ENCODE measurements at places on chromosomes 6 and 20.
A peak's percentile ranks its signal among the peaks of the same experiment; 100 is the strongest.

GRCh38 chr6:27720607-27721580 is 191.3 kb downstream of the OR2B2 start:
- peak; percentile 52 for DNase-seq

GRCh38 chr6:37688078-37688850 is 9.4 kb downstream of the MDGA1 start:
- DNase-seq = no peak

DNA sequence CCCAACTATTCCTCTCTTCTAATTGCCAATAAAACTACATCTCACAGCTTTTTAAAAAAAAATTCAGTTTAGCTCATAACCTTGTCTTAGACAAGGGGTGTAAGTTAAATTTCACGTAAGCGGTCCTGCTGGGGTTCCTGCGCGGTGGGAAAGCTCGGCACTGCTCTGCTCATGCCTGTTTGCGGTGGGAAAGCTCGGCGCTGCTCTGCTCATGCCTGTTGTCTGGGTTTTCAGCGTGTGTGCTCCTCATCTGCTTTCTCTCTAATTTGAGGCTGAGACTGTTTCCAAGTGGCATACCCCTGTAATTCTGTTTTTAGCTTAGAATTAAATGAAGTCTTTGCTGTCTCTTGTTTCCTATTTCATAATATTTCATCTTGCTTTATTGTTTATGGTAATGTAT is 18.6 kb downstream of the ARID1B start:
- no peak for DNase-seq

GRCh38 chr20:53226826-53227225 is 254.7 kb downstream of the TSHZ2 start:
- no peak for DNase-seq

DNA sequence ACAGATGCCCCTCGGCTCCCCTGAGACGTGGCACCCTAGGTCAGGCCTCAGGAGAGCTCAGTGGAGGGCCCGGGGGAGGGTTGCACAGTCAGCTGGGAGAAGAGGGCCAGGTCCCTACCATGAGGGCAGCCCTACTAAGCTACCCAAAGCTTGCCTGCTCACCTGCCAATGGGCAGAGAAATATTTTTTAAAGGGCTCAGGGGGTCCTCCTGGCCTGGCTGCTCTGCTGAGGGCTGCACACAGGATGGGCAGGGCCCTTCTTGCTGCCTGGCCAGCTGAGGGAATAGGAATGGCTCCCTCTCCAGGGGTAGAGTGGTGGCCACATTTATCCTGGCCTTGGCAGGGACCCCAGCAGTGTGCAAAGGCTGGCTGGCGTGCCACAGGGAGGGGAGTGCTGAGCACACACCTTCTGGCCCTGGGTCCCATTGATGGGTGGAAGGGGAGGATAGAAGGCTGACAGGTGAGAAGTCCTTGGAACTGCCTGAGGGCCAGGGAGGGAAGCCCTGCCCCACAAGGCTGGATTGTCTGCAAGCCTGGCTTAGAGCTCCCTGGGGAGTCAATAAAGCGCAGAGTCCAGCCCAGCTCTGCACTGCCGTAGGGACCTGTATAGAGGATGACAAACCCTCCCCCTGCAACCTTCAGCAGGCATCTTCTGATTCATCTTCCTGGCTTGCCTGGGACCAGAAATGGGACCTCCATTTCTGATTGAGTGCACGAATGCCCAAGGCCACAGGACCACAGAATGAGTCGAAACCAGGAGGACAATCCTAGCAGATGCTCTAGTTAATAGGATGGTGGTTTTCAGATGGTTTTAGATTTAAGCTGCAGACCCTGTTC is 62.1 kb downstream of the NOL4L start:
- DNase-seq = no peak

DNA sequence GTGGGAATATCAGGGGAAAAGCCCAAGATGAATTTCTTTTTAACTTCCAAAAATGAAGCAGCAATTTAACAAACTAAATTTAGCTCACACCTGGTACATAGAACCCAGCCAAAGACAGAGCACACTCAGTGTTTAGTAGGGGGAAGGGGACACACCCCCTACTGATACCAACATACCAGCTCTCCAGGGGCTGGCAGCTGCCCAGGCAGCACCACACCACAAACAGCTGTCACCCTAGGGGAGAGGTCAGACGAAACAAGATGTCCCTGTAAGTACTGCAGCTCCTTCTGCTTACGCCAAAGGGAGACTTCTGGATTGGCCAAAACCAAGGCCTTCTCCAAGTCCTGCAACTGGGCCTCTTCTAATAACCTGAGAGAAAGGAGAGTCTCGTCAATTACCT is 26.0 kb downstream of the MDN1 start:
- DNase-seq = no peak

- DNase-seq = no peak
Observed at GRCh38 chr20:8147476-8147875, 15.4 kb downstream of the PLCB1 start.

DNA sequence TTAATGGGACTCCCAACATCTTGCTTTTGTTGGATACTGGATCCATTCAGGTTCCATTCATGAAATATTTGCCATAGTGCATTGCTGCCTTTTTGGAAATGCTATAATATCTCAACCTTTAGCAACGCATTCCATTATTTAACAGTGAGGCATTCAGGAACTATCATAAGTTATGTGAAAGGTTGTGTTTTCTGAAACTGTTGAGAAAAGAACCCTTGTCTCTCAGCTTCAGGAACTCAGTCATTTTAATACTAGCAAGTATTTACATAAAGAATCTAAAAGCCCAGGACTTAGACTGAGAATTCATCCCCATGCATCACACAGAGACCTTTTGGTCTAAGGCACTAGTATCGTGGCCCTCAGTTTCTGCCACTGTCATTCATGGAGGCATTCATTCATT is 24.9 kb upstream of the SASH1 start:
- DNase-seq = no peak

GRCh38 chr6:100246206-100246605 is 218.5 kb downstream of the SIM1 start:
- no peak for DNase-seq

GRCh38 chr20:30985386-30985785 is 272.1 kb upstream of the DEFB115 start:
- DNase-seq = no peak

DNA sequence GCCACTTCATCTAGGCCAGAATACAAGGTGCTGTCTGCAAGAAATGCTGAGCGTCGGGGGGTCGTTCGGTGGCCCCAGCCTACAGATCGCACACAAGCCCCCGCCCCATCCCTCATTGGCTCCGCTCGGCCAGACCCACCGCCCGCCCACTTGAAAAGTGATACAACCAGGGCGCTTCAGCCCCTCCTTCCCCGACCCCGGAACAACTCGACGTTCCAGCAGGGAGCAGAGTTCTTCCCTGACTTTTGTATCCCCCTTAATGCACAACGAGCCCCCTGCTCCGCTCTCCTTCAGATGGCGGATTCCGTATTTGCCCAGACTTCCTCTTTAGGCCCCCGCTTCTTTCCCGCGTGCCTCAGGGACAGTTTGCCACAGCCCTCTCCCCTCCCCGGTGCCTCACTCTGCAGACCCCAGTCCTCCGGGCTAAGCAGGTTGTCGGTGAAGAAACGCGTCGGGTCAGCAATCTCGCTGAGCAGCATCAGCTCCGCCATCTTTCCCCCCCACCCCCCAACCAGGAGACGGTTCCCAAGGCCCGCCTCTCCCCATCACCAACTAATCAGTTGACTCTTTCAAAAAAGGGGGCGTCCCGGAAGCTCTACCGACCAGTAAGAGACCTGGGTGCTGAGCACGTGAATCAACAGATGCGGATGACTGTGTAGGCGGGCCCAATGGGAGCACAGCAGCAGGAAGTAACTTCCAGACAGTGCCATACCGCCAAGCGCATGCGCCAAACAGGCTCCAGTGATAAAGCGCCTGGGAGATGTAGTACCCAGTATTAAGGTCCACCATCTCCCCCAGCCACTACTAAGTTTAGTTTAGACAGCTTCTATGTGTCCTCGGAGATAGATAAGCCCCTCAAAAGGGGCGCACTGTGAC is at the start of gene ATF6B:
ATF6B (minus strand) TSS at position 530 of the 876 bp plus-strand sequence; CDS start at position 491, 39 bp downstream.
- peak; percentile 99 for DNase-seq

DNA sequence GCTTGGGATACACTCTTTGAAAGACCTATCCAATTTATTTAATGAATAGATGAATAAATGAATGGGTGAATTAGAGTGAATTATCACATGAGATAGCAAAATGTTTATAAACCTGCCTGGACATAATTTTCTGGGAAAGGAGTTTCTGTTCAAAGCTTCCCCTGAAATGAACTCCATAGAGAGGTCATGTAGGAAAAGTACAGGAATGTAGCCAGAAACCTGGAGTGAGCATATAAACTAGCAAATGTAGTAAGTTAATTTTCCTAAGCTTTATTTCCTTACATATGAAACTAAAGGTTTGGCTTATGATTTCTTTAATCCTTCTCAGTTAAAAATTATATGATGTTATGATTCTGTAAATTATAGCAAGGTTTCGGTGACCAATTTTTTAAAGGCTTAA is 380.3 kb upstream of the RSPO3 start:
- no peak for DNase-seq

DNA sequence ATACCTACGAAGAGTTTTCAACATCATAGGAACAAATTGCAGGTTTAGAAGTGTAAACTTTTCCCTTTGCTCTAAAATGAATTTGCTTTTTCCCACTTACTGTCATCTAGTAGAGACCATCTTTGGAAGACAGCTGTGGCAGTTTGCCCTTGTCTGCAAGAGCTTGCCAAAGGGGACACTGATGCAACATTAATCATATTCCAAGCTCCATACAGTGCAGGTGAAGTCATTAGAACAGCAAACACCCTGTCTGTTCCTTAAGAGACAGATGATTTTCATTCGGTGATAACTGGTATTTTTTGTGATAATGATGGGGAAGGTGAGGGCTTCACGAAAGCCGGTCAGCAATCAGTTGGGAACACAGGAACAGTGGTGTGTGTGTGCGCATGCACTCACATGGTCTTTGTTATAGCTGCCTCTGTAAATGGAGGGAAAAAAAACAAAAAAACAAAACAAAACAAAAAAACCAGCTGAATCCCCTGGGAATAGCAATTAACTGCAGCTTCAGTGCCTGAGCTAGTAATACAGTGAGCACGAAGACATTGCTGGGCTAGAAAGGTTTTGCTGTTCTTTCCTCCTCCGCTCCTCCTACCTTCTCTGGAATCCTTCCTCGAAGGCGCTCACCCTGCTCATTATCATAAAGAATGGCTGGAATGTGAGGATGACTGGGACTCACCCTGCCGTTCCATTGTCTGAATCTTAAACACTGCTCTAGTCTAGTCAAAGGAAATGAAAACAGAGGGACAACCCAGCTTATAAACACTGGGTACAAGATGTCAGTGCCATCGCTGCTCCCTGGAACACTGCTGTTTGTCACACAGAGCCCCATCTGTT is 35.2 kb upstream of the KIF13A start:
- DNase-seq = peak; percentile 95

DNA sequence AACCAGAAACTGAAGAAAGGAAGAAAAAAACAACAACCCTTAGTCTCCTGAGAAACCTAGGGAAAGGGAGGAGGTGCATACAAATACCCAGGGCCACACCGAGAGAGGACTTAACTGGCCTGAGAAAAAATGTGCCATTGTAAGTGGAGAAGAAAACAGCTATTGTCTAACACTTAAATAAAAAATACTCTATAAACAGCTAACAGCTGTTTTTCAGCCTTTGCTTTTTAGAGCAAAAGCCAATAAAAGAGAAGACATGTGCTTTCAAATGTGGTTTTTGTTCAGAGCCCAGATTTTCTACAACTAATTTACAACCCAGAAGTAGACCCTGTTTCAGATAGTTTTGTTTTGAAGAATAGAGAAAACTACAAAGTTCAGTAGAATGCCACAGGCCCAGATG is 56.0 kb upstream of the SLC22A16 start:
- DNase-seq = no peak

DNA sequence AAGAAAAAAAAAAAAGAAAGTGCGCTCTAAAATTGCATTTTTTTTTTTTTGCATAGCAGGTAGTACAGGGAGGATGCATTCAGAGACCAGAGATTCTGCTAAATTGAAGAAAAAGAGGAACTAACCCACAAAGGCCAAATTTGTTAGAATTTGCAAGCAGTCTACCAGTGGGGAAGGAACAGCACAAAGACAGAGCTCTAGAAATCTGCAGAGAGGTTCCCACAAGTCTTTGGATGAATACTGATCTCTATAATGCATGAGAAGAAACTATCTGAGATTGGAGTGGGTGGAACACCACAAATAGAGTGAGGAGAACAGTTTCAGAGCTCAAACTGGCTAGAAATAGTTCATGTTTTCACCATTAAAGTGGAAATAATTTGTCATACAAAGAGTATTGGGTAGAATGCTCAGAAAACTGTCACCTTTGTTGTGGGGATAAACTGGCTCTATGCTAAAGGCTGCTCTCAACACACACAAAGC is 79.6 kb upstream of the AHI1 start:
- DNase-seq = peak; percentile 12

DNA sequence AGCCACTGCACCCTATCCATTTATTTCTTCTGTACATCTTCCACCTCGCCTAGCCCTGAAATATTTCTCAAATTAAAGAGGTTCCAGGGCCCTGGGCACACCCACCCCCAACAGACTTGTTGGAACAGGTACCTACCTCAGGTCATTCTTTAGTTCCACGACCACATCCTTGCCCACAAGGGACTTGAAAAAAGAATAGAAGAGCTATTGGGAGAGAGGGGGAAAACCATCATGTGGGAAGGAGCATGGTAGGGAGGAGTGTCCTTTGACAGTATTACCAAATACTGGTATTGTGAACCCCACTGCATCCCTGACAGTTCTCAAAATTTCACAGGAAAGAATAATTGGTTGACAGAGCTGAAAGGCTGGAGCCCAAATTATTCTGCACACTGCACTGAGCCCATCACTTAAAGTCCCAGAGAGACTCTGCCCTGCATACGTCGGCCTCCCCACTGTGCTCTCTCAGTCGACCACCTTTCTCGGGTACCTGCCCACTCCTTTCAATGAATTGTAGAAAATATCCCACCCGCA is 762 bp downstream of the LSM2 start:
- no peak for DNase-seq

DNA sequence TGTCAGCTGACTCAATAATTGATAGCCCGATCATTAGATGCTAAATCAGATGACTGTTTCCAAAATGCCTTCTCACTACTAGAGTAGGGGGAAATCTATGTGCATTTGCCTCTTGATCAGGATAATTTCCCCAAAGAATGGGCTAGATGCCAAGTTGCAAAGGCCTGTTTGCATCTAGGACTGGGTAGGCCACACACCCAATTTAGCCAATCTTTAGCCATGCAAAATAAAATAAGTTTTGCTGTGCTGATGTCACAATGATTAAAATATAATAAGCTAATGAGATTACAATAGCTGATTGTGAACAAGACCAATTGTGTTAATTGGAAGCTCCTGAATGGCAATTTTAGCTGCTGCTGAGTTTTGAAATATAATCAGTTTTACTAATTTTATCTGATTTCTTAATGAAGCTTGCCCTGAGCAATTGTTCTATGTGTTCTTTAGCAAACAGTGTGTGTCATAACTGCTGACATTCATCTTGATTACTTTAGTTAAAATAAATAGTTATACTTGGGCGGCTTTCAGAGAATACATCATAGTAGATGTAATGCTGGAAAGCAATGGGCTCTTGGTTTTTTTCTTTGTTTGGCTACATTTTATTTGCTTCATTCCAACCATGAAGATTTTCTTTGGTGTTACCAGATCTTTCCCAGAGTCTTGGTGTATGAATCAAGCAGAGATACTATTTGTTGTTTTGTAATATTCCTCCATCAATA is 973.2 kb upstream of the SLC35B3 start:
- DNase-seq = no peak

GRCh38 chr6:118660218-118660569 is 8.8 kb upstream of the CEP85L start:
- no peak for DNase-seq

Measured in neural progenitor cell (in vitro differentiated cells).